ENCODE measurements at places on chromosomes 16 and 17. TPM values are rescaled to one million over a fixed set of nuclear protein-coding genes. Genes with fewer than 3 reads are reported as not detected.

The CES1 gene
- total RNA-seq = under 0.01 TPM

The OTOP2 gene
- not detected for total RNA-seq

The TBC1D3I gene
- 0.54 TPM for total RNA-seq

The MRPL38 gene
- total RNA-seq = 48.7 TPM

The ETV4 gene
- under 0.01 TPM for total RNA-seq

The OTOP3 gene
- total RNA-seq = not detected

The EVPL gene
- 7.8 TPM for total RNA-seq

The ACSM2B gene
- total RNA-seq = not detected

The C17orf67 gene
- 2.4 TPM for total RNA-seq

The MAF gene
- 1.3 TPM for total RNA-seq

The CD79B gene
- total RNA-seq = 67.1 TPM

The NT5C3B gene
- 41.5 TPM for total RNA-seq

The FKBP10 gene
- 6.5 TPM for total RNA-seq

The EFCAB3 gene
- total RNA-seq = not detected

The COIL gene
- 7.8 TPM for total RNA-seq

The ZACN gene
- not detected for total RNA-seq

The ITGB4 gene
- total RNA-seq = 11.3 TPM

All from hematopoietic multipotent progenitor cell (in vitro differentiated cells).